ENCODE measurements at places on chromosomes 2 and 18. TPM values are rescaled to one million over a fixed set of nuclear protein-coding genes. Genes with fewer than 3 reads are reported as not detected.

Gene CCDC85A
- polyA plus RNA-seq: not detected

Gene RRM2
- 0.58 TPM for polyA plus RNA-seq

Gene BCL11A
- polyA plus RNA-seq: 0.64 TPM

Gene SULT1C4
- polyA plus RNA-seq: not detected

Gene GALM
- polyA plus RNA-seq: 13.9 TPM

Gene TRIM54
- polyA plus RNA-seq: not detected

Gene HOXD13
- polyA plus RNA-seq: not detected

Gene ZNF804A
- polyA plus RNA-seq: not detected

Gene CD28
- polyA plus RNA-seq: 32.0 TPM

Gene TUBB8B
- not detected for polyA plus RNA-seq

Gene RPRM
- polyA plus RNA-seq: not detected

Gene PASK
- polyA plus RNA-seq: 78.7 TPM

Gene TIMM21
- polyA plus RNA-seq: 14.6 TPM

Gene OR6B2
- not detected for polyA plus RNA-seq

Gene KRTCAP3
- 3.1 TPM for polyA plus RNA-seq

All from naive thymus-derived CD8-positive, alpha-beta T cell (primary cell).